ENCODE measurements at places on chromosomes 3 and 15. TPM values are rescaled to one million over a fixed set of nuclear protein-coding genes. Genes with fewer than 3 reads are reported as not detected.

DNA sequence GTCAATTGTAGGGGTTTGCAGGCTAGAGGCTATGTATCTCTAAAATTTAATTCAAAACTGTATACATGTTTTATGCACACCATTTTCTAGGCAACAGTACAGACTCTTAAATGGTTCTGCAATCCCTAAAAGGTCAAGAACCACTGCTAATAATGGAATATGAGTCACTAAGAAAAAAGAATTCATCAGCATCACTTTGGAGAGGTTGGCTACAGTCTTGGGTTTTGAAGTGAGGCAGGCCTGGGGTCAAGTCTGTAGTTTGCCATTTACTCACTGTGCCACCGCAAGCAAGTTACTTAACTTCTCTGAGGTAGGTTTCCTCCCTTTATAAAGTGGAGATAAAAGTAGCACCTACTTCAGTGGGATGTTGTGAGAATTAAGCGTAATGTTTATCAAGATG, 33.7 kb downstream of the THRB start:
- no peaks in the 10 kb centered on the region for H3K4me1 ChIP-seq
- no peak overlapping the region for H3K4me3 ChIP-seq
- no peaks in the 10 kb centered on the region for H3K36me3 ChIP-seq
- no peak for DNase-seq

DNA sequence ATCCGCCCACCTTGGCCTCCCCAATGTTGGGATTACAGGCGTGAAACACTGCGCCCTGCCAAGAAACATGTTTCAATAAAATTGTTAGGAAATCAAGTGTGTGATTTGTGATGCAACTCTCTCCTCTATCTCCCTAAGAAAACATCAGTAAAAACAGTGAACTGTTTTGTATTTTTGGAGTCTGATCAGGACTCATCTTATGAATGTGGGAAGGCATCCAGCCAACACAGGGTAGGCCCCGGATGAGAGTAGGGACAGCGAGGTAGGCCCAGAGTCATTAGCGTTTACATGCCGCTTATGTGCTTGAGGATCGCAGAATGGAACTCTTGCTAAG, 884 bp upstream of the GLYCTK start:
- peak; percentile 42 for DNase-seq
- H3K27me3 ChIP-seq: no peaks in the 10 kb centered on the region
- H3K27ac ChIP-seq: peak overlapping the region; percentile 99
- no peaks in the 10 kb centered on the region for H3K36me3 ChIP-seq
- peak overlapping the region; percentile 78 for H3K4me3 ChIP-seq

GRCh38 chr3:172279191-172279640, 169.0 kb downstream of the GHSR start:
- no peaks in the 10 kb centered on the region for H3K27me3 ChIP-seq
- peak overlapping the region; percentile 4 for H3K27ac ChIP-seq
- H3K4me3 ChIP-seq: no peak overlapping the region

DNA sequence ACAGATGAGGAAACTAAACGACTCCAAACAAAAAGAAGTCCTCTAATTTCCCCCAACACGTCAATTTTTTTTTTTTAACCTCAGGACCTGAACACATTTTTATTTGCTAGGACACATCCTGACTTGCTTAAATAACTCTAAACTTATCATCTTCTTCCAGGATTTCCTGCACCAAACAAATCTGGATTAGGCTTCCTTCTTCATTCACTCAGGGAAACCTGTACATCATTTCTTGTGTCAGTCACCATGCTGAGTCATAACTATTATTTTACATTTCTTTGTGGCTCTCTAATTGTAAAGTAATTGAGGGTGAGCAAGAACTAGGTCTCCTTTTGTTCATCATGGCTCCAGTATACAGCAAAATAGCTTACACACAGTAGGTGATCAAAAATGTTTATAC, 433.4 kb upstream of the GBE1 start:
- H3K27ac ChIP-seq: no peak overlapping the region
- DNase-seq: no peak
- no peaks in the 10 kb centered on the region for H3K27me3 ChIP-seq

DNA sequence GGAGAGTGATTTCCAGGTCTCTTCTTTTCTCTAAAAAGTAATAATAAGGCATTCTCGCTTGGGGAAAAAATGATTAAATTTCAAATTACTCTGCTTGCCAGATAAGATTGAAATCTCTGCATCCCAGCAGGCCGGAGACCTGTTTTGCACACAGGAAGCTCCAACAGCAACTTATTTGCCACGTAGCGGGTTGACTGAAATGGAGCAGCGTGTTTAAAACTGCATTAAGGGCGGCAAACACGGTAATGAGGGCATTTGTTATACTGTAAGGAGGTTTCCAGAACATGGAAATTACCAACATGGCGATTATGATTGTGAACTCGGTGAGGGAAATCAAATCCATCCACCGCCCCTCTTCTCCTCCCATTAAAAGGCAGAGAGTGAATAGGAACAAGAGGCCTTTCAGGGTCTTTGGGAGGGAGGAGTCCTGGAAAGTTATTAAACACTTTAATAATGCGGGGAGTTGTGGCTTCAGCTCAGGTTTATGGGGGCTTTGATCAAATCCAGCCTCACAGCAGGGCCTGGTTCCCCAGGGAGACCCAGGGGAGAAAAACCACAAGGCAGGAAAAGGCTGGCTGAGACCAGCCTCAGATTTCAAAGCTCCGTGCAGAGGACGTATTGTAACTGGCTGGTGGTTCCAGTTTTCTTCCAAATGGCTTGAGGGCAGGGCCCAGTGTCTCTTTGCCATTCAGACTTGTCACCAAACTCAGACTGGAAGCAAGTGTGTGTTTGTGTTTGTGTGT, 242.3 kb downstream of the TLE3 start:
- no peak overlapping the region for H3K4me3 ChIP-seq
- no peaks in the 10 kb centered on the region for H3K27me3 ChIP-seq
- no peaks in the 10 kb centered on the region for H3K36me3 ChIP-seq
- no peak overlapping the region for H3K27ac ChIP-seq

- no peaks in the 10 kb centered on the region for H3K27me3 ChIP-seq
- peak; percentile 69 for DNase-seq
- no peak overlapping the region for H3K27ac ChIP-seq
- H3K36me3 ChIP-seq: no peaks in the 10 kb centered on the region
- no peak overlapping the region for H3K4me3 ChIP-seq
Measured at GRCh38 chr3:187942658-187943241, 197.5 kb upstream of the BCL6 start.

DNA sequence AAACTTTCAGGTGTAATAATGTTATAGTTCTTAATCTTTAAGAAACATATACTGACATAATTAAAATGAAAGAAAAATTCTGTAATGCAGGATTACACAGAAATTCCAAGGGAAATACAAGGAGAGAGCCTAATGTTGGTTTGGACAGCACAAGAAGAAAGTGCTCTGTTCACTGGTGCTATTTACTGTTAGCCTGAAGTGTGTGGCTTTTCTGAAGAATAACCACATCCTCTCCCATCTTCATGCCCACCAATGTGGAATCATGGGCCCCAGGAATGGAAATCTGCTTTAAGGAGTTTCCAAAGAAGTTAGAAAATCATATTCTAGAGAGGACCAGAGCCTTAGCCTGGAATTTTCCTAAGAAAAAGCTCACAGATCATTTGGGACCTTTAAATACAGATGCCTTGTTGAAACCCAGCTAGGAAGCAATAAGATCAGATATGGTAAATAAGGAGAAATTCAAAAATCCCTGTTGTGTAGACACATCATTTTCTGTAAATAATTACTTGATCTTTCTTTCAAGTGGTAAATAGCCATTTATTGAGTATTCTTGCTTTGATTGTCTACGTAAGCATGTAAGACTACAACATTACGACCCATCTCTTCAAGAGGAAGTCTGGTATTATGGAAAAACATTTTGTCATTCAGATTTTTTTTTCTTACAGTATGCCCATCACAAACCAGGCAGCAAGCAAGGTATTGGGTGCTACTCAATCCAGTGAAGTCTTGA, 10.3 kb upstream of the USP50 start:
- DNase-seq: no peak
- no peak overlapping the region for H3K27ac ChIP-seq
- H3K27me3 ChIP-seq: no peaks in the 10 kb centered on the region
- H3K36me3 ChIP-seq: no peaks in the 10 kb centered on the region

GRCh38 chr3:132804498-132804897, 82.3 kb upstream of the NPHP3 start:
- no peaks in the 10 kb centered on the region for H3K27me3 ChIP-seq
- H3K4me1 ChIP-seq: no peaks in the 10 kb centered on the region
- no peak overlapping the region for H3K27ac ChIP-seq
- H3K4me3 ChIP-seq: no peak overlapping the region
- no peak for DNase-seq
- H3K36me3 ChIP-seq: no peaks in the 10 kb centered on the region

GRCh38 chr3:179769411-179770247, 116.8 kb downstream of the USP13 start:
- no peaks in the 10 kb centered on the region for H3K27me3 ChIP-seq
- DNase-seq: no peak
- no peak overlapping the region for H3K27ac ChIP-seq
- no peaks in the 10 kb centered on the region for H3K36me3 ChIP-seq
- H3K4me1 ChIP-seq: no peaks in the 10 kb centered on the region
- H3K4me3 ChIP-seq: no peak overlapping the region

GRCh38 chr3:143429628-143430514, 310.3 kb downstream of the CHST2 start:
- peaks cover 15% of the 10 kb centered on the region for H3K4me1 ChIP-seq
- no peak overlapping the region for H3K27ac ChIP-seq
- H3K27me3 ChIP-seq: no peaks in the 10 kb centered on the region
- no peaks in the 10 kb centered on the region for H3K36me3 ChIP-seq
- no peak overlapping the region for H3K4me3 ChIP-seq

DNA sequence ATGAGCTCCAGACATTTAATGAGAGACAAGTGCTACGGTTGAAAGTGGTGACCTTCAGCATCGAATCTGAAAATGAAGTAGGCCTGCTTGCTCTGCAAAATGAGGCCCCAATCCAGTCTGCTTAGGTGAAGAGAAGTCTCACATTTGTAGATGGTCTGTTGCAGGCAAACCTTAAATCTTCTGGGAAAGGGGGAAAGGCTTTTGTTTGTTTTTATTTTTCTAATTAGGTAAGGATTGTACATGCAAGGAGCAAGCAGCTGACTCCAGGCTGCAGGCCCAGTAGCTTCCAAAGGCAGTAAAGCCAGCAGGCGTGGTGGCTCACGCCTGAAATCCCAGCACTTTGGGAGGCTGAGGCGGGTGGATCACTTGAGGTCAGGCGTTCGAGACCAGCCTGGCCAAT, 74.3 kb downstream of the HMG20A start:
- no peaks in the 10 kb centered on the region for H3K36me3 ChIP-seq
- no peak overlapping the region for H3K27ac ChIP-seq
- H3K27me3 ChIP-seq: no peaks in the 10 kb centered on the region
- no peak for DNase-seq

GRCh38 chr3:149579161-149579560, 78.7 kb downstream of the WWTR1 start:
- H3K27me3 ChIP-seq: no peaks in the 10 kb centered on the region
- H3K4me1 ChIP-seq: no peaks in the 10 kb centered on the region
- no peaks in the 10 kb centered on the region for H3K36me3 ChIP-seq
- no peak overlapping the region for H3K27ac ChIP-seq

DNA sequence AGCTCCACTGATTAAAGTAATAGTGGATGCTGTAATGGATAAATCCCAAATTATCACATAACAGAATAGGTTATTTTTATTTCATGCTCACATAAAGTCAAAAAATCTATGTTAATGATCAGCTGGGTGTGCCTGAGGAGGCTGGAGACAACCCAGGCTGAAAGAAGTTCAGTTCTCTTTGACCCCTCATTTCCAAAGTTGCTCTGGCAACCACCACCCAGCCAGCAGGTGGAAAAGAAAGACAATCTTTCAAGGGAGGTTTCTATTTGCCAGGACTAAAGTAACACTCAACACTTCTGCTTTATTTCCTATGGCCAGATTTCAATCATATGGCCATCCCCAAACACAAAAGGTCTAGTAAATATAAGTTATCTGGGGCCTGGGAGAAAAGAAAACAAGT, 48.8 kb upstream of the ANKRD28 start:
- no peak overlapping the region for H3K4me3 ChIP-seq
- no peaks in the 10 kb centered on the region for H3K4me1 ChIP-seq
- H3K27me3 ChIP-seq: no peaks in the 10 kb centered on the region
- H3K36me3 ChIP-seq: no peaks in the 10 kb centered on the region

Gene PIF1
- 8.5 TPM for total RNA-seq

GRCh38 chr3:127413871-127414270, 126.0 kb upstream of the PRR20G start:
- DNase-seq: no peak
- H3K36me3 ChIP-seq: no peaks in the 10 kb centered on the region
- no peaks in the 10 kb centered on the region for H3K27me3 ChIP-seq
- no peak overlapping the region for H3K27ac ChIP-seq

Gene SEMA3F
- 23.3 TPM for total RNA-seq

GRCh38 chr15:39919748-39920509, at the start of gene GPR176:
TSS of gene GPR176 (minus strand) at chr15:39920266. CDS start at chr15:39920026, 240 bp downstream.
- H3K4me1 ChIP-seq: peaks cover 13% of the 10 kb centered on the region
- DNase-seq: peak; percentile 59
- no peaks in the 10 kb centered on the region for H3K27me3 ChIP-seq
- peak within 1 kb of the TSS; percentile 70 for H3K27ac ChIP-seq
- peak within 1 kb of the TSS; percentile 51 for H3K4me3 ChIP-seq

- DNase-seq: no peak
- H3K4me1 ChIP-seq: no peaks in the 10 kb centered on the region
- H3K4me3 ChIP-seq: peak overlapping the region; percentile 93
- H3K36me3 ChIP-seq: no peaks in the 10 kb centered on the region
- H3K27me3 ChIP-seq: no peaks in the 10 kb centered on the region
- H3K27ac ChIP-seq: peak overlapping the region; percentile 70
Measured at GRCh38 chr3:128152419-128153155, 694 bp upstream of the EEFSEC start.

GRCh38 chr15:91304210-91304609, 204.2 kb downstream of the SV2B start:
- no peaks in the 10 kb centered on the region for H3K36me3 ChIP-seq
- H3K4me1 ChIP-seq: no peaks in the 10 kb centered on the region
- H3K4me3 ChIP-seq: no peak overlapping the region
- no peak overlapping the region for H3K27ac ChIP-seq
- DNase-seq: no peak

DNA sequence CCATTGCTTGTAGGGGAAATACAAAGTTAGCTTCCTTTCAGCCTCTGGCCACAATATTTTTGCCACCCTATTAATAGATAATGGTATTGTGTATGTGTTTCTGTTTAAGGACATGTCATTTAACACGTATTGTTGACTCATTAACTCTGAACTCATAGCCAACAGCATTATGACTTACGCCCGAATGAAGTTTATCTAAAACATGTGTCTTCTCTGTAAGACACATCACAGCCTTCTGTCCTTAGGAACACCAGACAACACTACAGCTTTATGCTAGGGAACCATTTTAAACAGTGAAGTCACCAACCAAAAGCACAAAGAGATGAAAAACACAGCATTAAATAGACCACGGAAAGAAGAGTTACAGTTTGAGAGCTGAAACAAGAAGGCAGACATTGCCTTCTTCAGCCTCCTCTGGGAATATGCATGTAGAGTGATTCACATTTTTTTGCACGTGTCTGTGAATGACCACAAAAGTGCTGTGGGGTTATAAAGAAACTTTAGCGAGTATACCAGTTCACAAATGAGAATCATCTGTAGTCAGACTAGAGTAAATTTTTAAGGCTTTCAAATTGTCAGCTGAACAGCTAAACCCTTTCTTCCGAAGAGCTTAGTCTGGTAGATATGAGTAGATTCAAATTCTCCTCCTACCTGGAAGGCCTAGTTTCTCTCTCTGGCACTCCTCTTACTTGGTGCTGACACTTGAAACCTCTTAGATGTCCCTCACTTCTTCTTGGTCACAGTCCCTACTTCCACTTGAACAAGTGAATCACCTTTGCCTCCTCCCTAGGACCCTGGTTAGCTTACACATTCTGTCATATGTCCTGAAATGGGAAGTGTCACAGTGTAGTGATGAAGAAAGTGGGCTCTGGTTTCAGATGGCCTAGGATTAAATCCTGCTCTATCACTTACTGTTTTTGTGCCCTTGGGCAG, 32.2 kb downstream of the MCTP2 start:
- H3K4me3 ChIP-seq: no peak overlapping the region
- DNase-seq: no peak
- H3K36me3 ChIP-seq: no peaks in the 10 kb centered on the region
- H3K4me1 ChIP-seq: no peaks in the 10 kb centered on the region
- no peaks in the 10 kb centered on the region for H3K27me3 ChIP-seq
